Naive thymus-derived CD4-positive, alpha-beta T cell (primary cell): ENCODE measurements at places on chromosomes 3 and 15. TPM values are rescaled to one million over a fixed set of nuclear protein-coding genes. Genes with fewer than 3 reads are reported as not detected.
A peak's percentile ranks its signal among the peaks of the same experiment; 100 is the strongest.

DNA sequence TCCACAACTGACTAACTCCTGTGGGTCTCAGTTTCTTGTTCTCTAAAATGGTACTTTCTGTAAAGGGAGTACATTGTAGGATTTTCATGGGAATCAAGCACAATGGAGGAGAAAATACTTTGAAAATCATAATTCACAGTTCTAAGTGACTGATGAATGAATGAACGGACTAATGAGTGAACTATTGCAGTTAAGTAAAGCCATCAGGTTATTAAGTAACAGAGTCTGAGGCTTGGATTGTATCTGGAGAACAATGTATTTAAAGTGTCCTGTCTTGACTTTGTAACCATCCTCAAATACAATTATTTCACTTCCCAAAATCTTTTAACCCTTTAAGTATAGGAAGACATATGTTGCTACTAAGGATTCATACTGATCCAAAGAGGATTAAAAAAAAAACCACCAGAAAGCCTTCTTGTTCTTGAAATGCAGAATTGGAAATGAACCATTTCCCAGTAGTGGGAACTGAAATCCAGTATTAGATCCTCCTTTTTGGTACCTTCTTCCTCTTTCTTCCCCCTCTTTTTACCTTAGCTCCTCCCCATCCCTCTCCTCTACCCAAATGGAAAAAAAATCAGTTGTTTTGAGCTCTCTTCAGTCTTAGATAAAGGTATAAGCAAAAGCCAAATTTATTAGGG is 13.2 kb upstream of the BCL6 start:
- DNase-seq = no peak

GRCh38 chr3:130699765-130700164 is 46.9 kb downstream of the PIK3R4 start:
- no peak for DNase-seq

NISCH gene
- total RNA-seq = 131 TPM

- no peak for DNase-seq
Observed at GRCh38 chr3:12931273-12931905, 90.0 kb upstream of the RPL32 start.

DNA sequence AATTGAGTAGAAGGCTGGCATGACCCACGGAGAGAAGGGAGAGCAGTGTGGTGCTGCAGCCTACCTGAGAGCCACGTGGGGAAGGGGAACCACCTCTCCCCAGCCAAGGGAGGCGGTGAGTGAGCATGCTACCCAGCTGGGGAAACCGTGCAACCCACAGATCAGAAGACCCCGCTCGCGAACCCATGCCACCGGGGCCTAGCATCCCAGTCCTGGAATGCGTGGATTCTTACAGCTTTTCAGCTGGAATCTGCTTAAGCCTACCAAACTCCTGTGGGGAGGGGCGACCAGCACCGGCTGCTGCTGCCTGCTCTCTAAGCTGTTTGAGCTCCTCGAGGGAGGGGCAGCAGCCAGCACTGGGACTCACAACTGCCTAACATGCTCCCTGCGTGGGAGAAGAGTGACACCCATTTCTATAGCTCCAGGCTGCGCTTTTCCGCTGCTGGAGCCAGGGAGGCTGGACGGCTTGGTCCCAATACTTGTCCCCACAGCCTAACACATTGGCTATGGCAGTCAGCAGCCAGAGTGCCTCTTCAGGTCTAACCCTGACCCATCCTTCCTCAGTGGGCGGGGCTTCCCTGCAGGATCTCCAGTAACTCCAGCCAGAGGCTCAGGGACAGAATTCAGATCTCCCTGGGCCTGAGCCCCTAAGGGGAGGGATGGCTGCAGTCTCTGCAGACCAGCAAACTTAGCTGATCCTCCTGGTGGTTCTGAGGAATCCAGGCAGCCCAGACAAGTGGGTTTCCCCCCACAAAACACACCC is 20.0 kb upstream of the TEX55 start:
- no peak for DNase-seq

DNA sequence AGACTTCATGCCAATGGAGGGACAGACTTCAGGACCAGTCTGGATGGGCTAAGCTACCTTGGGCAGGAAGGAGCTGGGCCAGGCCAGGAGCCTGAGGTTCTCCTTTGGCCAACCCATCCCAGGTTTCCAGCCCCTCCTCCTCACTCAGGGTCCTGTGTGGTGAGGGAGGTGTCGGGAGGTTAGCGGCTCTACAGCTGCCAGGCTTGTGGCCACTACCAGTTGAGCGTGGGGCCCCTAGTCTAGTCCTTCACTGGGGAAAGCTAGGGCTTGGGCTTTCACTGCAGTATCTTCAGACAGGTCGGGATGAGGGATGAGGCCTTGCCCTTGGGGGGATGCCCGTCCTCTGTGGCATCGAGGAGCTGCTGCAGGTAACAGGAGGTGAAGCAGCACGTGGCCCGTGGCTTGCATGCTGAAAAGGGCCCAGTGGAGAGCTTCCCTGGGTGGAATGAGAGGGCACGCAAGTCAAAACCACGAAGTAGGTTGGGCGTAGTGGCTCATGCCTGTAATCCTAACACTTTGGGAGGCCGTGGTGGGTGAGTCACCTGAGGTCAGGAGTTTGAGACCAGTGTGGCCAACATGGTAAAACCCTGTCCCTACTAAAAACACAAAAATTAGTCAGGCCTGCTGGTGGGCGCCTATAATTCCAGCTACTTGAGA is 8.5 kb upstream of the FANCD2 start:
- DNase-seq = no peak

NOX5 gene
- 0.05 TPM for total RNA-seq

MAN2C1 gene
- total RNA-seq = 514 TPM

- no peak for DNase-seq
Observed at GRCh38 chr15:69973102-69973714, 124.5 kb downstream of the TLE3 start.

DNA sequence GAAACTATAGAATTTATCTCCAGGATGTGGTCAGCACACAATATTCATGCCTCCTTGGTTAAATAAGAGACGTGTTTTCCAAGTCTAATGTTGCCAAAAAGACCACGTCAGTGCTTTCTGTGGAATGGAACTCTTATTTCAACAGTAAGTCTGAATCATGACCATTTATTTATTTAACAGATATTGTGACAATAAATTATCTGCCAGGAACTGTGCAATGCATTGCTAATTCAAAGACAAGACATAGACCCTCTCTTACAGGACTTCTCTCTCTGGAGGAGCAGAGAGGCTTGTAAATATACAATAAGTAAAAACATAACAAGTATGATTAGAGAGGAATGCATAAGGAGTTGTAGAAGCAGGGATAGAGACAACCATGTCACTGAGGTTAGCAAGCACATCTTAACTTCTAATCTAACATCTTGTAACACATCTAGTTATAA is 227.5 kb downstream of the DTWD1 start:
- DNase-seq = no peak

GRCh38 chr3:48118322-48118721 is 69.9 kb downstream of the CDC25A start:
- no peak for DNase-seq

- DNase-seq = peak; percentile 44
Observed at GRCh38 chr3:44554626-44555592, at the start of gene ZKSCAN7. Gene ZKSCAN7 (plus strand): TSS chr3:44555193. CDS start chr3:44557048, 1,855 bp downstream.

DNA sequence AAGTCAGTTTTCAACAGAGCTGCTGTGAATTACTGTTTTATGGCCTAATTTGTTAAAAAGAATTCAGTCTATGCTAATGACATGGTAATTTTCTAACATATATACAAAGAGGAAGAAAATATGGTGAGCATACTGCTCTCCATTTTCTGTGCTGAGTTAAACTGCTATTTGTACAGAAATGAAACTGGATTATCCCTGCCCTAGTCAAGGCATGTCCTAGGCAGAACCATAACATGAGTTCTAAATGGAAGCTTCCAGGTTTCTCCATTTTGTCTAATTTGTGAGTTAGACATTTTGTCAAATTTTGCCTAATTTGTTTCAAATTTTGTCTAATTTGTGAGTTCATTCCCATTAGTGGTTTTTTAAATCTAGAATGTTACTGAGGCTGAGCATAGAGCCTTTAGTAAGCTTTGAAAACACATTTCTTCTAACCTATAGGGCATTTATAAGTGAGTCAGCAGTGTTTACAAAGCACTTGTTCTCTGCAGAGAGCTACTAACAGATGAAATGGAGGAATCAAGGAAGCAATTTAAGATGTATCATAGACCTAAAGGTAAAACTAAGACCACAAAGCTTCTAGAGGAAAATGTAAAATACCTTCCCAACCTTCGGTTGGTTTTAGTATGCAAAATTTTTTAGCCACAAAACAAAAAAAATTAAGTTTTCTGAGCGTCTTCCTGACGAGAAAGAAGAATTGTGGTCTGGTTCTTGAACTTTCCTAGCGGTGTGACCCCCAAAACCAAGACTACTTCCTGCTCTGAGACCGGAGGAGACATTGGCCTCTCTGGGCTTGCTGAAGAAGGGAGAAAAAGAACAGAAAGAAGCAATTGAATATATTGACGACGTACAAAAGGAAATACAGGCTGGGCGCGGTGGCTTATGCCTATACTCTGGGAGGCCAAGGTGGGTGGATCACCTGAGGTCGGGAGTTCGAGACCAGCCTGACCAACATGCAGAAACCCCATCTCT is 9.8 kb downstream of the P2RY14 start:
- DNase-seq = peak; percentile 33

- DNase-seq = no peak
Observed at GRCh38 chr3:148648685-148649352, 48.9 kb upstream of the AGTR1 start.

GRCh38 chr3:128584412-128585020 is 66.1 kb downstream of the RPN1 start:
- peak; percentile 25 for DNase-seq

GRCh38 chr3:123653221-123653682 is 68.4 kb upstream of the HACD2 start:
- no peak for DNase-seq

- no peak for DNase-seq
Observed at GRCh38 chr3:43764056-43764455, 73.3 kb downstream of the ABHD5 start.

GRCh38 chr3:143584474-143584873 is 263.8 kb downstream of the SLC9A9 start:
- DNase-seq = no peak

DNA sequence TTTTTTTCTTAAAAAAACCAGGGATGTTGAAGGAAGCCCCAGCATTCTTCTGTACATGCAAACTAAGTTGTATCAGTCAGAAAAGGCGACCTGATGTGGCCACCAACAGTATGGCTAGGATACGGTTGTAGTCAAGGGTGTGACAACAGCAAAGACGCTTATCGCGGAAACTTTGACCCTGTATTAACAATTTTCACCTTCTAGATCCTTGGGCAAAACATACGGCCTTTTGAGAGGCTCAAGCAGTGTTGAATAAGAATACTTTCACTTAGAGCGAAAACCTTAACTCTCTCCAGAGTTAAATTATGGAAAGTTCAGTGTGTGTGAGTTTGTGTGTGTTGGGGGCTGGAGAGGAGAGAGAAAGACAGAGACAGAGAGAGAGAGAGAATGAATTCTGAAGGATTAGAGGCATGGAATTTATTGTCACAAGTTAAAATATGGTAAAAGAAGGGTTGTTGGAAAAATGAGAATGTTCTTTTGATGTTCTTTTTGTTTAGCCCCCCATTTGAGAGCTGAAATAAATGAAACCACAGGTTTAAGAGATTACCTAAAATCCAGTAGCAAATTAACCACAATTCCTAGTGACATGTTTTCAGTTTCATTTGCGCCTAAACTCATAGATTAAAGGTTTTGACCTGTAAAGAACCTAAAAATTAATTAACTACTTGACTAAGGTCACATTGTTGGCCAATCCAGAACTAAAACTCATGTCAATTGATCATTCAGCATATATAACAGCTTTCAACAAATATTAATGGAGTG is 9.2 kb downstream of the ALCAM start:
- DNase-seq = no peak

DNA sequence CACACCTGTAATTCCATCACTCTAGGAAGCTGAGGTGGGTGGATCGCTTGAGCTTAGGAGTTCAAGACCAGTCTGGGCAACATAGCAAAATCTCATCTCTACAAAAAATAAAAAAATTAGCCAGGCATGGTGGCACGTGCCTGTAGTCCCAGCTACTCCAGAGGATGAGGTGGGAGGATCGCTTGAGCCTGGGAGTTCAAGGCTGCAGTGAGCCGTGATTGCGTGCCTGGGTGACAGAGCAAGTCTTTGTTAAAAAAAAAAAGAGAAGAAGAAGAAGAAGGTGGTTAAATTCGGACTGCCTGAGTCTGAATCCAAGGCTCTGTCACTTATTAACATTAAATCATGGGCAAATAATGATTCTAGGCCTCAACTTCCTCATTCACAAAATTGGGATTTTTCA is 51.0 kb downstream of the EOMES start:
- DNase-seq = no peak

DNA sequence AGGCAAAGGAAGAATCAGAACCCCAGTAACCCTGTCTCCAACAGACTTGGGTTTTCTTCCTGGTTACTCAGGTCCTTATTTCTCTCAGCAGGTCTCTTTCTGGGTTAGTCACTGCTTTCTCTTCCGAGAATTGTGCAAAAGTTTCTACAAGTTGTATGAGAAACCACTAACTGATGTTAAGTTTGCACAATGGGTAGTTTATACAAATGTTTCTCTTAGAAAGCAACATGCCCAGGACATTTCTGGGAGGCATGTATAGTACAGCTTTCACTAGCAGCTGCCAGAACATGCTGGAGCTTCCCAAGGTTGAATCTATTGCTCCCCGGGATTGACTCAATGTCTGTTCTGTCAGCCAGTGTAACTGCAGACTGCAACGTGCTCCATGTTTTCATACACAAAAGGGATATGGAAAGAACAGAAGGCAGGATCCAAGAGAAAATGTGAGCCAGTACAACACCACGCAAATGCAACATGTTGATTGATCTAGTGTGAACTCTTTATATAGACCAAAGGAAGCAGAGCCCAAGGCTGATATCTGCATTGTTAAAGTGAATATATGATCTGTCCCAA is 887.8 kb downstream of the MCTP2 start:
- no peak for DNase-seq

KLHDC8B gene
- total RNA-seq = 3.4 TPM

FBXO40 gene
- not detected for total RNA-seq

SGO1 gene
- total RNA-seq = 1.2 TPM

LRRC2 gene
- total RNA-seq = 0.12 TPM

FBN1 gene
- total RNA-seq = 0.73 TPM

GRCh38 chr3:127783642-127784160 is 38.6 kb downstream of the MGLL start:
- DNase-seq = no peak

GRCh38 chr3:150273396-150273795 is 134.7 kb upstream of the TSC22D2 start:
- DNase-seq = no peak

EXD1 gene
- not detected in 2 replicates for total RNA-seq

- DNase-seq = no peak
Observed at GRCh38 chr15:64635499-64636495, 139.6 kb downstream of the RBPMS2 start.

CCDC9B gene
- 1.4 TPM for total RNA-seq
